ENCODE measurements at places on chromosomes 5 and 9. TPM values are rescaled to one million over a fixed set of nuclear protein-coding genes. Genes with fewer than 3 reads are reported as not detected.

The FGFR4 gene
- total RNA-seq: 21.7 TPM

The TEK gene
- total RNA-seq: 0.12 TPM

The ST8SIA4 gene
- 0.23 TPM for total RNA-seq

The HSPA5 gene
- 353 TPM for total RNA-seq

The ARSI gene
- total RNA-seq: 34.3 TPM

The GPX3 gene
- 19.0 TPM for total RNA-seq

The ABO gene
- not detected for total RNA-seq

The PAPPA gene
- total RNA-seq: 32.6 TPM

The ZBED3 gene
- total RNA-seq: 4.7 TPM

The NPM1 gene
- 3,357 TPM for total RNA-seq

The RAB14 gene
- 50.1 TPM for total RNA-seq

The OTP gene
- total RNA-seq: 0.13 TPM

The ANKRD33B gene
- 11.4 TPM for total RNA-seq

The TENT4A gene
- 17.5 TPM for total RNA-seq

The SLC1A1 gene
- total RNA-seq: 1.3 TPM

The GLRA1 gene
- not detected for total RNA-seq

The CAMK4 gene
- total RNA-seq: not detected

The PAXX gene
- total RNA-seq: 74.2 TPM

The HAND1 gene
- 0.35 TPM for total RNA-seq

The ORM1 gene
- total RNA-seq: not detected

The BAAT gene
- total RNA-seq: 0.32 TPM

The PRELID2 gene
- total RNA-seq: 7.8 TPM

The ZCCHC9 gene
- 32.2 TPM for total RNA-seq

The SLCO4C1 gene
- total RNA-seq: not detected

The FAM219A gene
- 16.9 TPM for total RNA-seq

The LSM11 gene
- total RNA-seq: 3.1 TPM

The LCN6 gene
- not detected for total RNA-seq

The SEMA6A gene
- 0.10 TPM for total RNA-seq

The KCNV2 gene
- total RNA-seq: not detected

The PCDHB15 gene
- total RNA-seq: 0.09 TPM

The SPINK13 gene
- not detected for total RNA-seq

The CDX1 gene
- not detected for total RNA-seq

The AOPEP gene
- total RNA-seq: 167 TPM

The PCDHA6 gene
- 0.08 TPM for total RNA-seq

All from A549 treated with Hydrocortisone at 1 μM for 4 hours (cell line).